ENCODE measurements at places on chromosomes 7 and 10. TPM values are rescaled to one million over a fixed set of nuclear protein-coding genes. Genes with fewer than 3 reads are reported as not detected.

DNA sequence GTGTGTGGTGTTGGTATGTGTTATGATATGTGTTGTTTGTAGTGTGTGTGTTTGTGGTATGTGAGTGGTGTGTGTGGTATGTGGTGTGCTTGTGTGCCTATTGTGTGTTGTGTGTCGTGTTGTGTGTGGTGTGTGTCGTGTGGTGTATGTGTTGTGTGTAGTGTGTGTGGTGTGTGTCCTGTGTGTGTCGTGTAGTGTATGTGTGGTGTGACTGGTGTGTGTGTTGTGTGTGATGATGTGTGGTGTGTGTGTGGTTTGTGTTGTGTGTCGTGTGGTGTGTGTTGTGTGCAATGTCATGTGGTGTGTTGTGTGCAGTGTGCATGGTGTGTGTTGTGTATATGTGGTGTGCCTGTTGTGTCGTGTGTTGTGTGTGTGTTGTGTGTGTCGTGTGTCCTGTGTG is 144.6 kb downstream of the DNAJB6 start:
- no peak for DNase-seq

DNA sequence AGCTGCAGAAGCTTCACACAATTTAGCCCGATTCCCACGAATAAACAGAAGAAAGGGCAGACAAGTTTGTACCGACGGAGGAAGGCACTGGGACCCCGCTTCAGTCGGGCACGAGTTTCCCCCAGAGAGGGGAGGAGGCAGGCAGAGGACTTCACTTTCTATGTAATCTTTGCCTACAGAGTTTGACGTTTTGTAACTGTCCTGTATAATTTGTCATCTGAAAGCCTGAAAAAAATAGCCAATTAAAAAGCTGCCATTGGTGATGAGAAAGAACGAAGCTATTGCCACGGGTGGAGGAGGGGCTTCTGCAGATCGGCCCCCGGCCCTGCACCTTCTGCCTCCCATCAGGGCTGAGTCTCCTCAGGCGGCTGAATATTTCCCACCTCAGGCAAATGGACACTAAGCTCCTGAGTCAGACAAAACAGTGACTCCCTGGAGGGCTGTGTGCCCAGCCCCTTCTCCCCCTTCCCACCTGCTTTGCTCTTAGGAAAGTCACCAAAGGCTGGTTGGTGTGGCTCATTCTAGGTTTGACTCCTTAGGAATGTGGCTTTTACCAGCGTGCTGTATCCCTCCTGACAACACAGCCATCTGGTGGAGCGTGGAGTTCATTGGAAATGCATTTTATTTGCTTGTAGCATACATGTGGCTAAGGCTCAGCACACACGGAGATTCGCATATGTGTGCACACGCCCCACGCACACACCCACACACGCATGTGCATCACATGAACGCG is 117.4 kb downstream of the VIPR2 start:
- DNase-seq: no peak

GRCh38 chr10:128570319-128570995 is 444.2 kb upstream of the MKI67 start:
- no peak for DNase-seq

DNA sequence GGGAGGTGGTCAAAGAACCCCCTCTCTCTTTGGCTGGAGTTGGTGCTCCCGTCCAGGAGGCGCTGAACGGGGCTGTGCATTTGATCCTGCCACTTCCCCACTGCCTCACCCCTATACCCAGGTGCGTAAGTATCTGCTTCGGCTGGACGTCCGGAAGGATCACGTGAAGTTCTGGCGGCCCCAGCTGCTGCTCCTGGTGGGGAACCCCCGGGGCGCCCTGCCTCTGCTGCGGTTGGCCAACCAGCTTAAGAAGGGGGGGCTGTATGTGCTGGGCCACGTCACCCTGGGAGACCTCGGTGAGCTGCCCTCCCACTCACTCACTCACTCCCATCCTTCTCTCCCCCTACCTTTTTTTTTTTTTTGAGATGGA is 5.6 kb upstream of the TRIP6 start:
- DNase-seq: no peak

LDB3 gene
- total RNA-seq: 2.6 TPM

DNA sequence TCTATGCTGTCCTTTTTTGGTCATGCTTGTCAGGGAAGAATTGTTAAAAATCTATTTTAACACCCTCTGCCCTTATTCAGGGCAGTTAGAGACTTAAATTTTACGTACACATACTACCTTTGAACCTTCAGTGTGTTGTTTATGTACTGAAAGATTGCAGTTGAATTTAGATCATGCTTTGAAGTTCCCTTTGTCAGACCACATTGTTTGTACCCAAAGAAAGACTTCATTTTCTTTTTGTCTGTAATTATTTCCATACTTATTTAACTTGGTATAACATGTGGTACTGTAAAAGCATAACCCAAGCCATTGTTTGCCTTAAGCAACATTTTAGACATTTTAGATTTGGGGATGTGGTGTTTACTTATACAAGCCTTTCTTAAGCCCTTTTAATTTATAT is 96.1 kb downstream of the MMRN2 start:
- no peak for DNase-seq

DNA sequence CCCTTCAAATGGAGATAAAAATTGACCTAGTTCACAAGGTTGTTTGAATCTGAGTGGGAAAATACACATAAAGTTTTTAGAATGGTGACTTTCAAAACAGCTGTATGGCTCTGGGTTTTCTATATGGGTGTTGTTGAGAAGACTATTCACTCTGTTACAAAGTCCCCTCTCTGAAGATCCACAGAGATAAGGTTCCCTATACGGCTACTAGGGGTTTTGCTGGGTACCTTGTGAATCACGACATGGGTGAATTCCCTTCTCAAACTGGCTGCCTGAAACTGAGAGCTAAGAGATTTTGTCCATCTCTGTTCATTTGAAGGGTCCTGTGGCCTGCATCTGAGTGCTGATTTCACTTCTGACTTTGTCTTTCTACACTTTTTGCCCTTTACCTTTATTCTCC is 11.8 kb upstream of the SLC13A1 start:
- DNase-seq: no peak

SOSTDC1 gene
- total RNA-seq: not detected

NPC1L1 gene
- not detected for total RNA-seq

HECW1 gene
- total RNA-seq: not detected

DNA sequence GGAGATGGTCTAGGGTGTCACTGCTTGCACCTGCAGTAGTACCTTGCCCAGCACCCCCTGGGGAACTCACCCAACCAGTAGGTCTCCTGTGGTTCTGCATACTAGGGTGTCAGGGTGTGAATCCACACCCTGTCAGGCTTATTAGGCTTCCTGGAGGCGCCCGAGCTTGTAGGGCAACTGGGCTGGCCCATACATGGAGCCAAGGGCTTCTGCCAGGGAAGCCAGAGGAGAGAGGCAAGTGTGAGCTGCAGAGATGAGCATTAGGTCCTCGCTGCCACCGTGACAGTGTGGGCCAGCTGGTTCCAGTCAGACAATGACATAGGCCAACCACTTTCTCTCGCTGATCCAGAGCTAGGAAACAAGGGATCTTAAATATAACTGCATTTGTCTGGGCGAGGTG is 11.2 kb downstream of the MXI1 start:
- no peak for DNase-seq

HMX3 gene
- not detected for total RNA-seq

ACBD5 gene
- total RNA-seq: 14.0 TPM

DNA sequence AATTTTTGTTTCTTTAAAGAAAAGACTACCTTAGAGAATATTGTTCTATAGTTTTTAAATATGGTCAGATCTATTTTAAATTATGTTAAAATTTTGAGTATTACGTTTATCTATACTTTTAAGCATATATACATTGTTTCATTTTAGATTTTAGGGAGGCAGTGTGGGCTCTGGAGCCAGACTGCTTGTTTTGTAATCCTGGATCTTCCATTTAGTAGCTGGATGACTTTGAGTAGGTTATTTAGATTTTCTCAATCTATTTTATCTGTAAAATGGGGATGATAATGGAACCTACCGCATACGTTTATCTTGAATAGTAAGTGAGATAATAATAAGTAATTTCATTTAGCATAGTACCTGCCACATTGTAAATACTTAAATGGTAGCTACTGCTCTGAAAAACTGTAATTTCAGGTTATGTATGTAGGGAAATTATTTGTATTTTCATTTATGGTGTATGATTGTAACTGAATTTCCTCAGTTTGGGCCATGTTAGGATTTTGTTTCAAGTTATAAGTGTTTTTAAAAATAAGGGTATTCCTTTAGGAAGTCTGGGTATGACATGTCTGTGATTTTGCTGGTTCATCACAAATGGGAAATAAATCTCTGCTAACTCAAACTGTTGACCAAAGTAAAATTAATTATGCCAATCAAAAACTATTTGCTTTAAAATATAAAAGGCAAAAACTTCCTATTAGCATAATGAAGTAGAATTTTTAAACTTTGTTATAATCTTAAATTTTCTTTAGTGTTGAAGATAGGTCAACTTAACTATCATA is 6.5 kb downstream of the PTEN start:
- no peak for DNase-seq

GRCh38 chr10:70587045-70587658 is 15.4 kb downstream of the PRF1 start:
- DNase-seq: no peak

DNA sequence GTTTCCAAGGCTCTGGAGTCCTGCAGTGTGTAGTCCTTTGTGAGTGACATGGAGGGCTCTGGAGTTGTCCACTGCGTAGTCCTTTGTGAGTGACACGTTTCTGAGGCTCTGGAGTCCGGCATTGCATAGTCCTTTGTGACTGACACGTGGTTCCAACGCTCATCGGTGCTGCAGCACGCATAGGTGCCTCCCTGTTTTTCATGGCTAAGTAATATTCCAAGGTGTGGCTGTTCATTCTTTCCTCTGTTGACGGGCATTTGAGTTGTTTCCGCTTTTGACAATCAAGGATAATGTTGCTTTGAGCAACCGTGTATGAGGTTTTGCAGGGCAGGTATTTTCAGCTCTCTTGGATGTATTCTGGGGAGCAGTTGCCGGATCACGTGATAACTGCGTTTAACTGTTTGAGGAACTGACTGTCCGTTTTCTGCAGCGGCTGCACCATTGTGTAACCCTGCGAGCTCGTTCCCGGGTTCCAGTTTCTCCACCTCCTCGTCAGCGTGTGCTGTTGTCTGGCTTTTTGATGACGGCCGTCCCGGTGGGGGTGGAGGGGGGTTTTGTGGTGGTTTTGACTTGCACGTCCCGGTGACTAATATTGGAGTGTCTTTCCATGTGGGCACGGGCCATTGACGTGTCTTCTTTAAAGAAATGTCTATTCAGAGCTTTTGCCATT is 21.1 kb downstream of the FAM20C start:
- DNase-seq: no peak

SPAG6 gene
- 0.49 TPM for total RNA-seq

GRCh38 chr10:131238669-131239280 is 72.7 kb downstream of the TCERG1L start:
- DNase-seq: no peak

- DNase-seq: no peak
Observed at GRCh38 chr10:1687623-1688150, 49.6 kb downstream of the ADARB2 start.

GRCh38 chr7:29255906-29256692 is 61.5 kb downstream of the CHN2 start:
- no peak for DNase-seq

DNA sequence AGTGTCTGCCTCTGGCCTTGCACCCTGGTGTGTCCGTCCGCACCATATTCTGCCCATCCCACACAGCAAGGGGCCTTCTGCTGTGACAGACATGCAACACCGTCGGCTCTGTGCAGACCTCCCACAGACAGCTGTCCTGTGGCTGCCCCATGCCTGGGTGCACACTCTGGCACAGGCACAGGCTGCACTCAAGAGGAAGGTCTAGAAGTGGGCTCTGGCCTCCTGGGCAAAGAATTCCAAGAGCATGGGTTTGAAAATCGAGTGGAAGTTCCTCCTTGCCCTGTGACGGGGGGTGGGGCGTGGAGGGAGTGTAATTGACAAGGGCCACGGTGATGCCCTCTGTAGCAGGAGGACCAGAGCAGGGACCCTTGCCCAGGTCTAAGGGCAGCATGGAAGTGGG is 4.3 kb upstream of the LOXL4 start:
- no peak for DNase-seq

DNA sequence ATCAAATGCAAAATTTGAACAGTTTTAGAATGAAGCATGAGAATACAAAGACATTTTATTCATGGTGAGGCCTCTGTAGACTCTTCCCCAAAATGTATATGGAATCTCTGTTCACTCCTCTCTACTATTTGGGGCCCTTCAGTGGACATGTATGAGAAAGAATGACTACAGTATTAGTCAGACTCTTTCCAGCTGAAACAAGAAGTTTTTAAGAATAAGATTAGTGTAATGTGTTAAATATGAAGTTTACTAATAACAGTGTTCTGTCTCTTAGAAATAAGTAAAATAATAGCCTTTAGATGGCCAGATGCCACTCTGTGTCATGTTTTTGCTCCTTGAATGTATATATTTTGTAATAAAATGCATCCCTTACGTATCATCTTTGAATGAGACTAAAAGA is 585.6 kb downstream of the SUGCT start:
- no peak for DNase-seq

DNA sequence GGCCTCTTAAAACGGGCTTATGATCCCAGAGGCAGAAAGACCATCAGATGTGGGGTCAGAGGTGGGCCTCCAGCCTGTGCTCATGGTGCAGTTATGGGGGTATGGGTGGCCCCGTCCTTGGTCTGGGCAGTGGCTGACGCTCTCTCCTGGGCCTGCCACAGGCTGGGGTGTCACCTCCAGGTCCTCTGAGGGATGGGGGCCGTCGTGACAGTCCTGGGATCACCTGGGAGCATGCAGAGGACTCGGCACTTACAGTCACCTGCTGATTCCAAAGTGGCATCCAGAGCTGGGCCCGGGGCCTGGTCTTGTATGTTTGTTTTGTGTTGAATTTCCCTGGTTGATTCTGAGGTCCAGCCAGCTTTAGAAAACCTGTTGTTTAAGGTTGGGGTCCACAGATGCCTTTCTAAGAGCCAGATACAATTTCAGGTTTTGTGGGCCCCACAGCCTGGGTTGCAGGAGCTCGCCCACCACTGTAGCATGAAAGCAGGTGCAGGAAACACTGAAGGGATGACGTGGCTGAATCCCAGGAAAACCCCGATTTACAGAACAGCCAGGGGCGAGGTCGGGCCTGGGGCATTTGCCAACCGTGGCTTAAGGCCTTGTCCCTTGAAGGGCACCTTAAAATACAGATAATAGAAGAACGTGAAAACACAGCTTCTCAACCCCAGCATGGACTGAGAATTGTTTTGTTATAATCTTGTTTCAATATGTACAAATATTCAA is 170.7 kb upstream of the PPP2R2D start:
- DNase-seq: no peak

GRCh38 chr10:27720529-27720928 is 25.1 kb downstream of the MKX start:
- no peak for DNase-seq

C10orf105 gene
- not detected for total RNA-seq

- DNase-seq: no peak
Observed at GRCh38 chr7:5481241-5482019, 57.8 kb upstream of the TNRC18 start.

DNA sequence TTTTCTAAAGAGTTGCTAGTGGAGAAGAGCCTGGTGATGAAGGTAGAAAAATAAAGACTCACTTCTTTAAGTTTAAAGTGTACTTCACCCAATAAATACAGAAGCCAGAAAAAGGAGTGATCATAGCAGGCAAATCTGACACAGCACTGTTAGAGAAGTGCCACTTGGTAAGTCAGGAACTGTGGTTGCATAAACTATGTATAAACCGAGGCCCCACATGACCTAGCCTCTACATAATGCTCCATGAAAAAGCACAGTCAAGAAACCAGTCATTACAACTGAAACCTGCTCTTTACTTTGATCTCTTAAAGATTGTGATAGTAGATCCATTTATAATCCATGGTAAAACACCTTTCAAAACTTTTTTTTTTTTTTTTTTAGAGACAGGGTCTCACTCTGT is 172.1 kb upstream of the PHYHIPL start:
- no peak for DNase-seq
